Omental fat pad (tissue), 4 donors: ENCODE measurements at places on chromosomes 16 and 17. TPM values are rescaled to one million over a fixed set of nuclear protein-coding genes. Genes with fewer than 3 reads are reported as not detected.

Gene PRR14
- 13.6 TPM for total RNA-seq

Gene NLRC5
- total RNA-seq: 20.6 TPM

Gene SLC16A6
- 1.9 TPM for total RNA-seq

Gene DNAH9
- total RNA-seq: 4.0 TPM

Gene PLA2G10
- not detected for total RNA-seq

Gene WSCD1
- total RNA-seq: 3.3 TPM

Gene CLEC3A
- not detected for total RNA-seq

Gene IST1
- 229 TPM for total RNA-seq
